Activated T-cell treated with anti-CD3 and anti-CD28 coated beads, Interleukin-2, amount 50 U/mL, for 24 hours (primary cell): ENCODE measurements at places on chromosomes 11 and 22.

- DNase-seq, result no peak
Observed at GRCh38 chr11:124643605-124644425, 21.2 kb downstream of the TBRG1 start.

DNA sequence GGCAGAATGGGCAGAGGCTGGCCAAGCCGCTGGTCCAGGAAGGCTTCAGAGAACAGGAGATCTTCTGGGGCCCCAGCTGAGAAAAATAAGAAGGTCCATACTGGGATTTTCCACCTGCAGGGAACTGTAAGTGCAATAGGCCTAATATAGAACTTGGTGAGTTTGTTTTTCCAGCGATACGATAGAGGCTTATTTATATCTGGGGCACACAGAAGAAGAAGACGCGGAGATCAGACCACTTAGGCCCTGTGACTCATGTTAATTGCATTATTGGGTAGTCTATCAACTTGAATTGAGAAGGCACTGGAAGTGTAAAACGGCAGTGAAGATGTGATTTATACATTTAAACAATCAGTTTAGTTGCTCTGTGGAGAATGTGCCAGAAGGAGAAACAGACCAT is 7.7 kb upstream of the SRSF8 start:
- DNase-seq, result no peak

- DNase-seq, result no peak
Observed at GRCh38 chr11:27485930-27486773, 13.6 kb upstream of the LGR4 start.

GRCh38 chr11:1653541-1654387 is 24.2 kb downstream of the KRTAP5-5 start:
- DNase-seq, result no peak
